ENCODE measurements at places on chromosomes 2 and 18.

GRCh38 chr2:39050109-39050508 lies 70.7 kb downstream of the SOS1 start:
- H3K4me3 ChIP-seq, result no peak overlapping the region
- no peaks in the 10 kb centered on the region for H3K36me3 ChIP-seq
- no peaks in the 10 kb centered on the region for H3K27me3 ChIP-seq
- H3K27ac ChIP-seq, result no peak overlapping the region
- DNase-seq, result no peak

- no peaks in the 10 kb centered on the region for H3K27me3 ChIP-seq
- no peaks in the 10 kb centered on the region for H3K36me3 ChIP-seq
- no peaks in the 10 kb centered on the region for H3K4me1 ChIP-seq
- no peak overlapping the region for H3K4me3 ChIP-seq
- DNase-seq, result no peak
- no peak overlapping the region for H3K27ac ChIP-seq
These were observed 479.7 kb upstream of the RAB6C start for GRCh38 chr2:129499747-129500146.

GRCh38 chr2:149080971-149081370 lies 42.5 kb downstream of the LYPD6B start:
- H3K27ac ChIP-seq, result no peak overlapping the region
- no peaks in the 10 kb centered on the region for H3K27me3 ChIP-seq
- no peaks in the 10 kb centered on the region for H3K36me3 ChIP-seq
- no peak for DNase-seq
- H3K4me3 ChIP-seq, result no peak overlapping the region

DNA sequence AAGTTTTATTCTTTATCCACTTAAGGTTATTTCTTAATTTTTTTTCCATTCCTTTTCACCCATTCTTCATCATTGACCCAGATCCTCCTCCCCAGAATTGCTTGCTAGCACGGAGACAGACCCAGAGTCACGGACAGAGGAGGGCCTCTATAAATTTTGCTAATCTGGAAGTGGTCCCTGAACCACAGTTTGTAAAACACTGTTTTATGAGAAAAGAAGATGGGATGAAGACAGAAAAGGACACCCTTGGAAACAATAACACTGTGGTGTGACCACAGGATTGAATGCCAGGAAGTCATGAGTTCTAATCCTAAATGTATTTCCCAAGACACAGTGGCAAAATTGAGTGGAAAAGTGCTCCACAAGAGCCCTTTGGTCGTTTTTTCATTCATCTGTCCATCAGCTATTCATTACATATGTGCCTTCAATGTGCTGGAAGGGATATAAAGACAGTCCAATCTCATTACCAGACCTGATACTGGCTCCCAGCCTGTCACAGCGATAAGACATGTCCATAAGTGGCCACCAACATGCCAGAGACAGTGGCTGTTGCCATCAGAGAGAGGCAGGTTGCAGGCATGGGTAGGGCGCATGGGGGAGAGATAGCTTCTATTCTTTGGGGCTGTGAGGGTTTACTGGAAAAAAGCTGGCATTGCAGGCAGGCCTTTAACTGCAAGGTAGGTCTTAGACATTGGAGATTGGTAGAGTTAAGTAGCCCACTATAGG lies 175.2 kb upstream of the ALPP start:
- H3K36me3 ChIP-seq, result no peaks in the 10 kb centered on the region
- no peak overlapping the region for H3K27ac ChIP-seq
- no peak overlapping the region for H3K4me3 ChIP-seq
- H3K27me3 ChIP-seq, result no peaks in the 10 kb centered on the region

DNA sequence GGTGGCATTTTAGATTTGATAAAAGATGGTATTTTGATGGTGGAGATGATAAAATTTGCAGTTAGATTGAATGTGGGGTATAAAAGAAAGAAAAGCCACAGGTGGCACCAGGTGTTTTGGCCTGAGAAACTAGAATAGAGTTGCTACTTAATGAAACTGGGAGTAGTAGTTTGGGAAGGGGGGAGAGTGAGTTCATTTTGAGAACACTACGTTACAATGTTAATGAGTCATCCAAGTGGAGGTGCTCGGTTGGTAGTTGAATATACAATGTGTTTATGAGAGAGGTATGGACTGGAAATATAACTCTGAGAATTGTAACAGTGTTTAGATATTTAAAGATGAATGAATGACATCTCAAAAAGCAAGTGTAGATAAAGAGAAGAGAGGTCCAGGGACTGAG lies 26.4 kb downstream of the EPG5 start:
- H3K27ac ChIP-seq, result no peak overlapping the region
- DNase-seq, result no peak
- no peaks in the 10 kb centered on the region for H3K36me3 ChIP-seq

All from ovary (tissue), 10 donors.